ENCODE measurements at places on chromosomes 7 and 10. TPM values are rescaled to one million over a fixed set of nuclear protein-coding genes. Genes with fewer than 3 reads are reported as not detected.

The MET gene
- 36.8 TPM for total RNA-seq

The STEAP1 gene
- total RNA-seq, result 0.81 TPM

The OR6V1 gene
- not detected for total RNA-seq

The FGL2 gene
- total RNA-seq, result 5.8 TPM

DNA sequence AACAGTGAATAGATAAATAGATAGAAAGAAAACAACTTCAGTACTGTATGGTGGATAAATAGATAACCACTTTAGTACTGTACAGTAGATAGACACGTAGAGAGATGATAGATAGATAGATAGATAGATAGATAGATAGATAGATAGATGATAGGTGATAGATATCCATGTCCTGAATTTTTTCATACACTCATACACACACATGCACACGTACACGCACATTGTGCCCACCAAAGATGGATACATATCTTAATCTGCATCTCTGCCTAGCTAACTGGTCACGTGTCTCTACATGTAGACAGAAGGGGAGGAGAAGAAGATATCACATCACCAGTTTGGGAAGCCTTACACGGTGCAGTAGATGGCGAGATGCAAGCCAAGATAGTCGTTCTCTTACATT is 99.2 kb downstream of the ARID5B start:
- H3K36me3 ChIP-seq, result no peaks in the 10 kb centered on the region
- H3K4me3 ChIP-seq, result no peak overlapping the region
- H3K27ac ChIP-seq, result no peak overlapping the region

DNA sequence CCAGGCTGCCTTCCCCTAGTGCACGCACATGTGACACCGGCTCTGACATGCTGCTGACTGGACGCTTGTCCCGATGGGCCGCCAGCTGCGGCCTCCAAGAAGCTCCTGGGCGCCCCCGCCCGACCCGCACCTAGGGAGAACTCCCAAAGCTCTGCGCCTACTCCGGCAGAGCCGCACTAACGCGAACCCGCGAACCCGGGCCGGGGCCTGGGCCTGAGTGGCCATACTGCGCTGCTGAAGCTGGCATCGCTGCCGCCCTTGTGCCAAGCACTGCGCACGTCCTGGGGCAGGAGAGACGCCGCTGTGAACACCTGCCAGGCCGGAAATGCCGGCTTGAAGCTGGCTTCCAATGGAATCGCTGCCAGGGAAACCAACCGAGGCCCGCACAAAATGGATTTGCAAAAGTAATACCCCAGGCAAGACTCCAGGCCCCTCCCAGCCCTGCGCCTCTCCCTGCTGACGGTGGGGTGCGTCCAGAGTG is 85.1 kb downstream of the WASHC2A start:
- H3K27me3 ChIP-seq, result no peaks in the 10 kb centered on the region
- H3K4me1 ChIP-seq, result no peaks in the 10 kb centered on the region
- no peaks in the 10 kb centered on the region for H3K36me3 ChIP-seq
- no peak overlapping the region for H3K27ac ChIP-seq
- H3K4me3 ChIP-seq, result peak overlapping the region; percentile 28
- DNase-seq, result no peak

GRCh38 chr7:33592718-33593117 is 312.6 kb upstream of the BMPER start:
- DNase-seq, result no peak
- no peak overlapping the region for H3K4me3 ChIP-seq
- no peaks in the 10 kb centered on the region for H3K27me3 ChIP-seq
- H3K27ac ChIP-seq, result no peak overlapping the region

- H3K27me3 ChIP-seq, result no peaks in the 10 kb centered on the region
- H3K36me3 ChIP-seq, result no peaks in the 10 kb centered on the region
- H3K4me3 ChIP-seq, result no peak overlapping the region
- DNase-seq, result no peak
Measured at GRCh38 chr7:149050941-149051340, 22.6 kb upstream of the PDIA4 start.

DNA sequence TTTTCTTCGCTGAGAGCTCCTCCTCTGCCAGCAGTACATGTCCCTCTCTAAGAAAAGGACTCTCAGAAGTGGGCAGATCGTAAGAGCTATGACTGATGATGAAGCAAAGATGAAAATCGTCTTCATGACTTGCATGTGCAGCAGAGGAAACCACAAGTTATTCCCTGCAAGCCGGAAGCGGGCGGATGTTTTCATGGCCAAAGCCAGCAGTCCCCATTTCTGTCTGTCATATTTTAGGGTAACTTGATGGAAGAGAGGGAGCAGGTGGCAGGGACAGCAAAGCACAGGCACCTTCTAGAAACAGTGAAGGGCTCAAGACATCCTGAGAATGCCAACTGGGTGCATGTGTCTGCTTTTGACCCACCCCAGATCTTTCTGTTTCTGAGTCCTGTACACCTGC is 19.9 kb downstream of the KLF6 start:
- no peaks in the 10 kb centered on the region for H3K36me3 ChIP-seq
- H3K4me3 ChIP-seq, result no peak overlapping the region
- H3K27me3 ChIP-seq, result no peaks in the 10 kb centered on the region
- H3K4me1 ChIP-seq, result no peaks in the 10 kb centered on the region
- DNase-seq, result no peak
- no peak overlapping the region for H3K27ac ChIP-seq

DNA sequence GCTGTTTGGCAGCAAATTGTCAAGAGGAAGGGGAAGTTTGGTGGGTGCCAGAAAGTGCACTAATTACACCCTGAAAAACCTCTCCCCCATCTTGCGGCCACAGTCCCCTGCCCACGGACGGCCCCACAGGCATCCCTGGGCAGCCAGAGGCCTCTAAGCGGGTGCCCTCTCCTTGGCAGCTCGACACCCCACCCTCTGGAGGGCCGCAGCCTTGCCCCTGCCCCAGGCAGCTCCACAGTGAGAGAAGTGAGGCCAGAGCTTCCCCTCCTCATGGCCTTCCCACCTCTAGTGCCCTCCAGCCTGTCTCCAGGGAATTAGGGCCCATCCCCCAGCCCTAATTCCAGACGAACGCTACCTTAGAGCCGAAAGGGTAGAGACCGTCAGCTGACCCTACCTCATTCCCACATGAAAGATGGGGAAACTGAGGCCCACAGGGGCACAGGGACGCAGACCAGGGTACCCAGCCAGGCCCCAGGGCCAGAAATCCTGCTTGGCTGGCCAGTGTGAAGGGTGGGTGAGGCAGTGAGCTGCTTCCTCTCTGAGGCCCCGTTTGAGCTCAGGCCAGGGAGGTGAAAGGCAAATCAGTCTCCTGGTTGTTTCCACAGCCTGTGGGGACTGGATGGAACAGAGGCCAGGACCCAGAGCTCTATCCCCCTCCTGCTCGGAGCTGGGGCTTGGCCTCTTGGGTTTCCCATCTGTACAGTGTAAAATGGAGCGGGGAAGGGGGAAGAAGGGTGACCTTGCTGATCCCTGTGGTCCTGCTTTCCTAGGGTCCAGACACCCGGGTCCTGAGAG is 10.0 kb downstream of the ZCCHC24 start:
- DNase-seq, result no peak
- H3K4me1 ChIP-seq, result peaks cover 84% of the 10 kb centered on the region
- no peaks in the 10 kb centered on the region for H3K27me3 ChIP-seq
- peak overlapping the region; percentile 94 for H3K27ac ChIP-seq
- H3K36me3 ChIP-seq, result peaks cover 13% of the 10 kb centered on the region

DNA sequence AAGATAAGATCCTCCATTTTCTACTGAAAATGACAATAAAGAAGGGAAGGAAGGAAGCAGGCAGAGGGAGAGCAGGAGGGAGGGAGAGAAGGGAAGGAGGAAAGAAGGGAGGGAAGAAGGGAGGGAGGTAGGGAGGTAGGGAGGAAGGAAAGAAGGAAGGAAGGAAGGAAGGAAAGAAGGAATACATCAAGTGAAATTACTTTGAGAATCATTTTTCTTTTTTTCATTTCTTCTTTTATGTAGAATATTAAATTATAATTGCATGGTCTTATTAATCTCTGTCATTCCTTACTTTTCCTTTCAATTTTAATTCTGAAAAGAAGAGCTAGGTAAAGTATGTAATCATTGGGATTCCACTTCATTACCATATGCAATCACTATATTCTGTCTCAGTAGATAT is 97.8 kb downstream of the PLXDC2 start:
- H3K27me3 ChIP-seq, result no peaks in the 10 kb centered on the region
- peaks cover 10% of the 10 kb centered on the region for H3K4me1 ChIP-seq
- H3K36me3 ChIP-seq, result no peaks in the 10 kb centered on the region
- no peak overlapping the region for H3K27ac ChIP-seq

DNA sequence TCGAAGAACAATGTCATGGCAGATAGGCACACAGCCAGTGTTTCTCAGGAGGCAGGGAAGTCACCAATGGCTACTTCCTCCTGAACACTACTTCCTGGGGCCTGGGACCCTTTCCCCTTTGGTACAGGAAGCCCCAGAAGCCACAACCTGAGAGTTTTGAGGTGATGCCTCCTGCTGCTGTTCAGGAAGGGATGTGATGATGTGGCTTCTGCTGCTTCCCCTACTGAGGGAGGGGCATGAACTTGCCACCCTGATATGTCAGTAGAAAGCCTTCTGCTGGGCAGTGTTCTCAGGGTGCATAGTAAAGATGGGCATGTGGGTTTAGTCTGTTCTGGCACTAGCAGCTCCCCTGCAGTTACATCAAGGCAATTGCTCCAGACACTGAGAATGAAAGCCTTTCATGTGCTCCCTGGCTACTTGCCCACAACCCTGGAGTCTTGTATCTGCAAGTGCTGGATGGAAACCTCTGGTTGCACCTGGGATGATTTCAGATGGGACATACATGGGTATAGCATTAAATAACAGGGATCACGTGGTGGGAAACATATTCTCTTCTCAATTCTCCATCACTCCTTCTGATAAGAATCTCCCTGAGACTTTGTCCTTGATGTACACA is 69.3 kb downstream of the ADRA2A start:
- H3K36me3 ChIP-seq, result no peaks in the 10 kb centered on the region
- no peak overlapping the region for H3K27ac ChIP-seq
- H3K27me3 ChIP-seq, result no peaks in the 10 kb centered on the region
- no peak overlapping the region for H3K4me3 ChIP-seq

GRCh38 chr10:111506266-111507034 is 429.6 kb downstream of the ADRA2A start:
- H3K27ac ChIP-seq, result no peak overlapping the region
- no peaks in the 10 kb centered on the region for H3K36me3 ChIP-seq
- no peak overlapping the region for H3K4me3 ChIP-seq
- no peak for DNase-seq

Measured in gastrocnemius medialis (tissue), 4 donors.